CD4-positive, alpha-beta T cell treated with Interleukin-4 for 4 hours (primary cell): ENCODE measurements at places on chromosomes 7 and 10.

DNA sequence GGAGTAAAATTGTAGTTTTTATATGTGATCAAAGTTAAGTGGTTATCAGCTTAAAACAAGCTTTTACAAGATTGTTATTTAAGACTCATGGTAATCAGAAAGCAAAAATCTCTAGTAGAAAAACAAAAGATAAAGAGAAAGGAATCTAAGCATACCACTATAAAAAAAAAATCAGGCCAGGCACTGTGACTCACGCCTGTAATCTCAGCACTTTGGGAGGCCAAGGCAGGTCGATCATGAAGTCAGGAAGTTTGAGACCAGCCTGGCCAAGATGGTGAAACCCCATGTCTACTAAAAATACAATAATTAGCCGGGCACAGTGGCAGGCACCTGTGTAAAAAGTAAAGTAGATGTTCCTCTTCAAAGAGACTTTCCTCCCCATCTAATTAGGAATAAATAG, 265.9 kb upstream of the NRP1 start:
- DNase-seq, result no peak

- DNase-seq, result no peak
Measured at GRCh38 chr7:5679048-5679812, 102.2 kb downstream of the RNF216 start.

GRCh38 chr7:107579554-107579884, 527 bp upstream of the BCAP29 start:
- no peak for DNase-seq

DNA sequence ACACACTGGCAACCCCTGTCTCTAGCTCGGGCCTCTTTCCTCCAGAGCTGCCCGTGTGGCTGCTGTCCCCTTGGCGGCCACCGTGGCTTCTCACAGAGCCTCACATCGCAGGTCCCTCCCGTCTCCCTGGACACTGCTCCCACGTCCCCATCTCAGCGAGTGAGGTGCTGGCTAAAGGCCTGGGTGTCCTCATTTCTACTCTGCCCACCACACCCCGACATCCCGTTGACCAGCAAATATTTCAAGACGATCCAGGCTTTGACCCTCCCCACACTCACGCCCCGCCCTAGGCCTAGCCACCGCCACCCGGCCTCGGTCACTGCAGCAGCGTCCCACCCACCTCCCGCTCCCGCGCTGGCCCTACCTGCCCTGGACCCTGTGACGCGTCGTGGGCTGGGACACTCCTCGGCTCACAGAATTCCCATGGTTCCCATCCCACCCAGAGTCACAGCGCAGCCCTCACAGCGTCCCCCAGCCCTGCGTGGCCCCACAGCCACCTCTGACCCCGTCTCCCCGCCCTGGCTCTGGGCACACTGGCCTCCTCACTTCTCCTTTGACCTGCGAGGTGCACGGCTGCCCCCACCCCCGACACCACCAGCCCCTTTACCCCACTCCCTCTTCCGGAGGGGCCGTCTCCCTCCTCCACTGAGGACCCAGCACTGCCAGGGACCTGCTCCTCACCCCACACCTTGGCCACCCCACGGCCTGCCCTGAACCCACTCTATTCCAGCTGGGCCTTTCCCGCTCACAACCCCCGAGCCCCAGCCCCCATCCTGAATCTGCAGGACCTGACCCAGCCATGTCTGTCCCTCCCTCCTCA, 6.9 kb downstream of the ADAP1 start:
- no peak for DNase-seq

DNA sequence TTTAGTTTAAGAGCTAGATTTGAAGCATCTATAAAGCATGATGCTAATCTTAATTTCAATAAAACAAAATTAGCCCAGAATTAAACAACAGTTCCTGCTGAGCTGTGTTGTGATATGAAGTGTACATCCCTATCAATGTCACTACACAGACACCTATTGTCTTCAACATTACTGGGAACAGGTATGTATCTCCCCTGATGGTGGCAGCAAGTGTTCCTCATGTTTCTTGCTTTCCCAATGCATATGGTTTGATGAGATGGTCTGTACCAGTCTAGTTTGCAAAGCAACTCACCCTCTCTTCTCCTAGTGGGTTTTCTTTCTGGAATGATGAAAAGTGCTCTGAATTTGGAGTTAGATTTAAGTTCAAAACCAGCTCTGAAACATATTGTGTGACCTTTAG, 38.1 kb downstream of the TSPAN12 start:
- DNase-seq, result no peak

DNA sequence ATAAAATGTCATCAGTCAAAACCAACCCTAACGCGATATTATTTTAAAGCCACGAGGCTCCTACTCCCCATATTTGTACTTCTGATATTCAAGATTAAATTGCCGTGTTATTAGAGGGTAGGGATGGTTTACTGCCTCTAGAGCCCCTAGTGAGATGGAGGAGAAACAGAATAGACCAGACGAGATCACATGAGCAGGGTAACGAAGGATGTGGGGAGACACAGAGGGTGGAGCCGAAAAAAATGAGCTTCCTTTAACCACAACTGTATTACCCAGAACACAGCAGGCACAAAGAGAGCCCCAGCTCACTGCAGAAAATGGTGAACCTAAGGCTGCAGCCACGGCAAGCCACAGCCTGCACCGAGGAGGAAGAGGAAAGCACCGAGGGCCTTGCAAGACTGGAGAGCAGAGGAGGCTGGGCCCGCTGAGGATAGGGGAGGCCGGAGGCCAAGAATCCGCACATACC, 14.3 kb downstream of the ZC3HAV1 start:
- peak; percentile 93 for DNase-seq

DNA sequence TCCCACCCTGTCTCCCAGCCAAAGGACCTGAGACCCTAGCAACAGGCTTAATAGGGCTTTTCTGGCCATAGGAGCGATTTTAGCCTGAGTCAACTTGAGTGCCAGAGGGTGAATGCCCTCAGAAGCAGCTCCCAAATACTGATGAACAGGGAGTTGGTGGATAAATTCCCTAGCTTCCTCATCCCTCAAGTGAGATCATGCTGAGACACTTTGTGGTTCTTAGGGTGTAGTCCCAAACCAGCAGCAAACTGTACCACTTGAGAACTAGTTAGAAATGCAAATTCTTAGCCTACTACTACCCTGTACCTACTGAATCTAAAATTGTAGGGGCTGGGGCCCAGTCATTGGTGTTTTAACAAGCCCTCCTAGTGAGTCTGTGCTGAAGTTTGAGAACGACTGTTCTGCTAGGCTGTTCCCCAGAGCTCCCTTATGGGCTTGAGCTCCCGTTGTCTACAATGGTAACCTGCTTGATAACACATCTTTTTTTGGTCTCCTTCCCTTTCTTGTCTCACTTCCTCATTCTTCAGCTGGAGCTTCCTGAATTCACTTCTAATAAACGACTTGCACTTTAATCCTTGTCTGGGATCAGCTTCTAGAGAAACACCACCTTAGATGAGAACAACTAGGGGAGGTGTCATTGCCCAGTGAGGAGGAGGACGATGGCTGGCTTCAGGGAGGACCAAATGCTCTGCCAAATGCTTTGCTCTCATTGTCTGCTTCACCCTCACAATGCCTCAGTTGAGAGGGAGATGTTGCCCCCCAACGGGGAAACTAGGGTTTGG, 18.2 kb upstream of the CDH23 start:
- no peak for DNase-seq

GRCh38 chr10:113168584-113168983, 218.5 kb downstream of the TCF7L2 start:
- no peak for DNase-seq

DNA sequence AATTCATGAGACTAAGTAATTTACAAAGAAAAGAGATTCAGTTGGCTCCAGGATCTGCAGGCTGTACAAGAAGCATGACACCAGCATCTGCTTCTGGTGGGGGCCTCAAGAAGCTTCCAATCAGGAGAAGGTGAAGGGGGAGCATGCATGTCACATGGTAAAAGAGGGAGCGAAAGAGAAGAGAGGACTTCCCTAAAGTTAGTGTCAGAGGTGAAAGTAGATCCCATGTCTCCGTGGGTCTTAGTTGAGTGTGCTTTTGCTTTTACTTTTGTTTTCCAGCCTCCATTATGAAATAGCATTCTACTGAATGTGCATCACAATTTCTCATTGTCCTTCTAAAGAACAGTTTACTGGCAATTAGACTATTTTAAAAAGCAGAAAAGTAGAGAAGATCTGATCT, 213.6 kb upstream of the FZD1 start:
- DNase-seq, result no peak

GRCh38 chr10:69240455-69240854, 20.3 kb downstream of the HKDC1 start:
- no peak for DNase-seq

- no peak for DNase-seq
Measured at GRCh38 chr10:25017661-25018060, 1.2 kb downstream of the THNSL1 start.
